ENCODE measurements at places on chromosomes 16 and 17.

- no peak for DNase-seq
These were observed 146.5 kb downstream of the RGS9 start for GRCh38 chr17:65283704-65284103.

DNA sequence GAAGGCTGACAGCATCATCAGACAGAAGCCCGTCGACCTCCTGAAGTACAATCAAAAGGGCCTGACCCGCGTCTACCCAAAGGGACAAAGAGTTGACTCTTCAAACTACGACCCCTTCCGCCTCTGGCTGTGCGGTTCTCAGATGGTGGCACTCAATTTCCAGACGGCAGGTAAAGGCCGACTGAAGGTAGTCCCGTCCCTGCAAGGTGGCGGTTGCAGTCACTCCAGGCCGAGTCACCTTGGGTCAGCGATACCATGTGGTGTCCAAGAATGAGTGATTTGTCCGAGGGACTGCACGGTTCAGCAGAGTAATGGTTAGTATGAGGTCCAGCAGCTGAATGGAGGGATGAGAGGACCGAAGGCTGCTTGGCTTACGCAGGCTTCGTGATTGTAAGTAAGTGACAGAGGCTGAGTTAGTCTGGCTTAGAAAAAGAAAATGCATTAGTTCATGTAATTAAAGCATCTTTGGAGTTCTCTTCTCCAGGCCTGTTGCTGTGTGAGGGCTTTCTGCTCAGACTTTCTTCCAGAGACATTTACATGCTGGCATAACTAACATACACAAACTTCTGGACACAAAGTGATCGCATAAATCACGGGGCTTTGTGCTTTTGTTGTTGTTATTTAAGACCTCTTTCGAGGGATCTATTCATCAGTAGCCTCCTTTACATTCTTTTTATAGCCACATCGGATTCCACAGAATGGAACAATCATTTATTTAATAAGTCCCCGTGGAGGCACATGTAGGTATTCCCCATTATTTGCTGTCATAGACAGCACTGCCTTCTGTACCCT, 74.9 kb downstream of the SDR42E1 start:
- no peak for DNase-seq

- DNase-seq, result no peak
These were observed 26.7 kb downstream of the CDK5RAP3 start for GRCh38 chr17:47997586-47997985.

GRCh38 chr17:7888184-7888920, at the start of gene CHD3:
Gene CHD3, plus strand, starts transcription at chr17:7888789. Its CDS starts 212 bp downstream, at chr17:7889001.
- peak; percentile 47 for DNase-seq

DNA sequence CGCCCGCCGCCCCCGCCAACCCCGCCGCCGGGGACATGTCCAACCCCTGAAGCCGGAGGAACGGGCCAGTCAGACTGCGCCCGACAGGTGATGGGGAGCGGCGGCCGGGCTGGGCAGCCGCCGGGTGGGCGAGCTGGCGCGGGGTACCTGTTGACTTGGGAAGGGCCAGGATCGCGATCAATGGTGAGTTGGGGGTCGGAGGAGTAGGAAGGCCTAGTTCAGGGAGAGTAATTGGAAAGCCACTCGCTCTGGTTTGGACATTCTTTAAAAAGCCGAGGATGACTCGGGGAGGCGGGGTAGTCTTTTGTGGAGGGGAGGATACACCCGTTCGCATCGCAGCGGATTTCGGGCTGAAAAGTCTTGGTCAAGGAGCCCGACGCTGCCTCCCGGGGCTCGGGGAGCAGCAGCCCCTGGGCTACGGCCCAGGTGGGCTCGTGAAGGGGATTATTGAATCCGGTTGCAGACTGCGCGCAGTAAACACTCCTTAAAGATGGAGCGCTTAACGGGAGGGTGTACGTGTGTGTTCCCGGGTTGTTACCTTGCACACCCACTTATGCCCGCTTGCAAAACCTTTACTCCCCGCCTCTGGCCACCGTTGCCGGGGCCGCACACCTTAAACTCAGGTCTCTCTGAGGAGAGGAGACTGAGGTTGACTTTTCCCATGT, 123.8 kb downstream of the GOSR1 start:
- DNase-seq, result no peak

- no peak for DNase-seq
These were observed 48.4 kb downstream of the CLEC16A start for GRCh38 chr16:10992797-10993196.

- DNase-seq, result no peak
These were observed 3.7 kb downstream of the SERPINF1 start for GRCh38 chr17:1765576-1765975.

DNA sequence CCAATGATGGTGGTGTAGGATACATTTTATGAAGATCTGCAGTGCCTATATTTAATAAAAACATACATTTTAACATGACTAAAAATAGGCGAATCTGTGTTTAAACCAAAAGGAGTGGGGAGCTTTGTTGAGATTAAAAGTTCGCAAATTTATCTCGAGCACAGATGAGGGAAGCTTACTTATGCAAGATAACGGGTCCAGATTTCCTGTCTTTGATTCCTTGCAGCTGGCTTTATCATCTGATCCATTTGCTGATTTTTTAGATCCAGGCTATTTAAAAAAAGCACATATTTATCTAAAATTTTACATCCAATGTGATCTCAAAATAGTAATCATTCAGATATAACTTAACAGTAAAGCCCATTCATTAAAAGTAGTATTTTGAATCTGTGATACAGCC, 57.0 kb upstream of the INTS2 start:
- no peak for DNase-seq

GRCh38 chr17:42067371-42068091, 17.1 kb upstream of the C17orf113 start:
- DNase-seq, result peak; percentile 72

- no peak for DNase-seq
These were observed 51.6 kb downstream of the ACTG1 start for GRCh38 chr17:81460856-81461460.

DNA sequence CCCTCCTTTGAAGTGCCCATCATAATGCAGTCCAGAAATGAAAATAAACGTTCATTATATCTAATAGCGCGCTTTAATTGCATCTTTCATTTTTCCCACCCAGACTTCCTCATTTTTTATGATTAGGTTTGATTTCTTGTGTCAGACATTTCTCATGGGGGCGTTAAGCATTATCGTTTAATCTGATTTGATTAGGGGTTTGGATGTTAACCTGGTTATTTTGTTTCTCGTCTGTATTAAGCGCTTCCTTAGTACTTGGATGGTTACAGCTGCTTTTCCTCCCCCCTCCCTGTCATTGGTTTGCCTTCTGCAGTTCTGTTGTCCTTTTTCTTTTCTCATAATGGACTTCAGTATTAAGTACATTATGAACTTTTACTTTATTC, 540 bp downstream of the MFSD11 start:
- no peak for DNase-seq

DNA sequence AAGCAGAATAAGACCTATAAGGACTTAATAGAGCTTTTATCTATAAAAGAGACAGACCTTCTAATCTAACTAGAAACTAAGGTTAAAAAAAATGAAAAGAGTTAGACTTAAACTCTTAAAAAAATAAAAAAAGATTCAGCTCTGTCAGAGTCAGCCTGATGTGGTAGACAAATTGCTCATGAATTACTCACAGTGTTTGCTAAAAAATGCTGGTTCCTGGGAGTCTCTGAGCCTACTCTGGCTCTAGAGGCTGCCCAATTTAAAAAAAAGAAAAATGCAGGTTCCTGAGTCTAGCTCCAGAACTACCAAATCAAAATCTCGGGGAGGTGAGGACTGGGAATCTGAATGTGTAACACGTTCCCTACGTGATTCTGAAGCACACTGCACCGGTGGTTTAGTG, 18.1 kb downstream of the SOST start:
- DNase-seq, result no peak

DNA sequence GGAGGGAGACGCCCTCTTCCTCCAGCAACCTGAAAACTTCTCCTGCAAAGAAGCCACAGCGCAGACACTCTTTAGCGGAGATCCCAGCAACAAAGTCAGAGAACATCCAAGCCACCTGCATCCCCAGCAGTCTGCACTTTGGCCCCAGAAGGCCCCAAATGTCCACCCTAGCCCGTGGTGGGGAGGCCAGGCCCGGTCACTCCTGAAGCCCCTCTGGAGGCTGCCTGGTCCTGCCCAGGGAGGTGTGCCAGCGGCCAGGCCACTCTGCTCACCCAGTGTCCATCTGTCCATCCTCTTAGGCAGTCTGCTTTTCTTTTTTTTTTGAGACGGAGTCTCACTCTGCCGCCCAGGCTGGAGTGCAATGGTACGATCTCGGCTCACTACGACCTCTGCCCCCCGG, 5.4 kb downstream of the HAGHL start:
- DNase-seq, result no peak

GRCh38 chr17:43372273-43372911, 26.4 kb upstream of the ARL4D start:
- DNase-seq, result no peak

DNA sequence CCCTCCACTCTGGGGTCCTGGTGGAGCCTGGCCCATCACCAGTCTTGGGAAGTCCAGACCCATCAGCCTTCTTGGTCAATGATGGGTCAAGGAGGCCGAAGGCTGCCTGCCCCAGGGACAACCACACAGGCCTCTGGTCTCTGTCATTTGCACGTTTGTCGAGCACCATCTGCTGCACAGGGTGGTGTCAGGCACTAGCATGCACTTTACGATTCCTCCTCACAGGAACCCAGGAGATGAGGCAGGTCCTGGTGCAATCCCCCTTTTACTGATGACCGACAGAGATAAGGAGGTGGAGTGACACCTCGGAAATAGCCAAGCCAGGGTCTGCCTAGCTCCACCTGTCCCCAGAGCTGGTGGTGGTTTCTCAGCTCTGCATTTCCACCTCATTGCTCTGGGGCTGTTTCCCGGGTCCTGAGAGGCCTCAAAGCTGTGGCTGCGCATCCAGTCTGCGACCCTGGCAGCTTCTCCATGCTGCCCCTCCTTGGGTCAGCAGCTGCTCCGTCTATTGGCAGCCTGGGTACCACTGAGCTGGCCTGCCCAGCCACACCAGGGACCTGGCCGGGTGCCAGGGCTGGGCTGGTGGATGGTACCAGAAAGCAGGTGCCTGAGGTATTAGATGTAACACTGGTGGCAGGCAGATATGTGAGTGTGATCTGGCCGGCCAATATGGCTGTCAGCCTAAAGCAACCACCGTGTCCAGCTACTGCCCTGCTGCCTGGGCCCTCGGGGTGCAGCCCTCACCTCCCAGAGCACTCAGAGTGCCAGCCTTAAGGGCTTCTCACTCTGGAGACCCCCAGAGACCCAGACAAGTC, 10.0 kb downstream of the MMP15 start:
- DNase-seq, result no peak

DNA sequence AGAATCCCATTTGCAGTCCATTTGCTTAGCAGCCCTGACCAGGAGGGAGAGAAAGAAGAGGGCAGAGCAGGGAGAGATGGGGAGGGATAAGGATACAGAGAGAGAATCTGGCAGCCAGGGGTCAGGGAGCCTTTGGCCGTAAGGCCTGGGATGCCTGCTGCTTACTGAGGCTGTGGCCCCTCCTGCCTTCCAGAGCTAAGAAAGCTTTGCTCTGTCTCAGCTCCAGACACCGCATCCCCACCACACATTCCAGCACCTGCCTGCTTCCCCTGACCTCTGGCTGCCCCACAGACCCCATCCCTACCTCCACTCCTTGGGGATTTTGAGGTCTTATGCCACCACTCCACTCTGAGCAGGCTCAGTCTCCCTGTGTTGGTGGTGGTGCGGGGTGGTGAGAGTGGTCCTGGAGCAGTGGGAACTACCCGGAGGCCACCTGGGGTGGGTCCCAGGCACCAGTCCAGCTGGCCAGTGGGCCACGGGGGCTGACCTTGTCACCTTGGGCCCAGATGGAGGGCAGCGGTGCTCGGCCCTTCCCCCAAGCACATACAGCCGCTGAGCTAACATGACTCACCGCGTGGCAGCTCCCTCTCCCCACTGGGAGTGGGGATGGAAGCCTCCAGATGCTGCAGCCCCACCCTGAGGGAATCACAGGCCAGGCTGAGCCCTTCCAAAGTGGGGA, 58.3 kb downstream of the RAI1 start:
- no peak for DNase-seq

DNA sequence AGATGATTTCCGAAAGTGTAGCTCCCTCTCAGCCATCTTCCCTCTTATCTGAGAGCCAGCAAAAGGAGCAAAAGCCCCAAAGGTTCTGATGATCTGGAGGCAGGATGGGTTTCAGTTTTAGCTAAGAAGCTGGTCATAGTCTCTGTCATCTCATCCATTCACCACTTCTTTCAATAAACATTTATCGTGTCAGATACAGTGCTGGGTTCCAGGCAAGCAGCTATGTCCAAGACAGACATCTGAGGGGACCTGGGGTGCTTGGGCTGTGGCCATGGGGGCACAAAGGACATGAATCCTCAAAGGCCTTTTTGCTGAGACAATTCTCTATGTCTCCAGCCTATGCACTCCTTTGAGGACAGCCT, 1.0 kb upstream of the ETV4 start:
- no peak for DNase-seq

DNA sequence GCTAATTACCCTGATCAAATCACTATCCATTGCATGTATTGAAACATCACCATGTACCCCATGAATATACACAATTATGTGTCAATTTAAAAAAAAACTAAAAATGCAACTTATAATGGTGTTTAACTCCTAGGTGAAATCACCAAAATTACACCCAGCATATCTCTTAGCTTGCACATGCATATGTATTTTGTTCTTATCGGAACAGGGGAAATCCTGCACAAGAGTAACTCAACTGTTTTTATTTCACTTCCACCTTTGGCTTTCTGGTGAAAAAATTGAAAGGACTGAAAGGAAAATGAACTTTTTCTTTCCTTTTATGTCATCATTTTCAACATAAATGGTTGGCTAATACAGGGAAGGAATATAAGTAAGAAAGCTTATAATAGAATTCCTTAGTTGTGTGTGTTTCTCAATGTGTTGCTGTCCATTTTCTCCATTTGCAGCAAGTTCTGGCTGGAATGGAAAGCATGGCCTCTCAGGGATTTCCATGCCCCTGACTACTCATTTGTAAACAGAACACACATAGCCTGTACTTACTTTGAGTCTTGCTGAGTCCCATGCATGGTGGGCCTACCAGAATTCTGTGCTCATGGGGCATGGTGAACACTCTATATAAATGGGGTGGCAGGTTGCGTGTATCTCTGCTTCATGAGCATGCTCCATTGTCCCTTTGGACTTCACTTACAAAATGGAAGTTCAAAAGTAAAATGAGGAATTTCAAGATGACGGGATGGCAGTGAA, 462.0 kb downstream of the HS3ST3B1 start:
- DNase-seq, result no peak

DNA sequence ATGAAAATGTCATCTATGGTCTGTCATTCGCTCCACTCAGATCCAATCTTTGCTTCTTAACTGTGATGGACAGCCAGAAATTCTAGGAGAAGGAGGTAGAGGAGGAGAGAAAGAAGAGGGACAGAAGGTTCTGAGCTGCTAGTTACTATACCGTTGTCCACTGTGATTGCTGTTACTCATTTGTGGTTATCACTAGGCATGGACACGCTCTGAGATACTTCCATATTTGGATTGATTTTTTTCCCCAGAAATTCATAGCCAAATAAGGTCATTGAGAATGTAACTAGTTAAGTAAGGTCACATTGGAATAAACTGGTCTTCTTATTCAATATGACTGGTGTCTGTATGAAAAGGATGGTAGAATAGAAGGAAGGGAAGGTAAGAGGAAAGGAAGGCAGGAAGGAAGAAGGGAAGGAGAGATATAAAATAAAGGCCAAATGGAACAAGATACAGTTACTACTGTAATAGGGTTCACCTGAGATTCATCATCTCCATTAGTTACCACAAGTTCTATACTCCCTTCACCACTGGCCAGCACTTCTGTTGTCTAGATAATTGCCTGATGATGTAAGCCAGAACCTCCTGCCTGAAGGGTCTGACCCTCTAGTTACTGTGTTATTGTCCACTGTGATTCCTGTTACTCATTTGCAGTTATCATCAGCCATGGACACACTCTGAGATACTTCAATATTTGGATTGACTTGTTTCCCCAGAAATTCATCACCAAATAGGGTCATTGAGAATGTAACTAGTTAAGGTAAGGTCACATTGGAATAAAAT, 2.9 kb downstream of the KRTAP9-7 start:
- no peak for DNase-seq
